ENCODE measurements at places on chromosomes 1 and 21.

DNA sequence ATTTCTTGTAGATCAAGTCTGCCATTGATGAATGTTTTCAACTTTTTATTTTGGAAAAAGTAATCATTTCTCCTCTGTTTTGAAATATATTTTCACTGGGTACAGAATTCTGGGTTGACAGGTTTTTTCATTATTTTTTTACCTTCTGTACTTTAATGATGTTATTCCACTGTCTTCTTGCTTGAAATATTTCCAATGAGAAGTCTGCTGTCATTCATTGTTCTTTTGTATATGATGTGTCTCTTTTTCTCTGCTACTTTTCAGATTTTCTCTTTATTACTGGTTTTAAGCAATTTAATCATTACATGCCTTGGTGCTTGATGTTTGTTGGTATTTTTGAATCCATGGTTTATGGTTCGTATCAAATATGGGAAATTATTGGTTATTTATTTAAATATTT is 22.4 kb upstream of the FOXO6 start:
- DNase-seq: no peak

DNA sequence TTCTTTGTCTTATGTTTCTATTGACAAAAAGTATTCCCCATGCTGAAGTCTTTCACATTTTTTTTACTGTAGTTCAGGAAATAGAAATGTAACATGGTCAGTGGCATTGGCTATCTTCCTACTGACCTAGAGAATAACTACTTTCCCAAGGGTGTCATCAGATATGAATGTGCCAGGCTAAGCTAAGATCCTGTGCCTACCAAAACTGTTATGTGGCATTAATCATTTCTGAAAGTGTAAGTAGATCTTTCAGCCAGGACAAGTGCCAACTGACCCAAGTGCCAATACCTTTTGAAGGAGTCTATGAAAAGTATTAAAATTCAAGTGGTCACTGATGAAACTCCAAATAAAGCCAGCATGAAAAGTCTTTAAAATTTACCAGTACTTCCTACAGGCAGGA is 165.3 kb downstream of the TNFSF18 start:
- DNase-seq: no peak

GRCh38 chr1:159686599-159687299 is 27.6 kb downstream of the CRP start:
- DNase-seq: no peak

- DNase-seq: no peak
Measured at GRCh38 chr1:153217212-153217611, at the start of gene PRR9. TSS of gene PRR9 (plus strand) at chr1:153217584. CDS start at chr1:153218145, 561 bp downstream.

DNA sequence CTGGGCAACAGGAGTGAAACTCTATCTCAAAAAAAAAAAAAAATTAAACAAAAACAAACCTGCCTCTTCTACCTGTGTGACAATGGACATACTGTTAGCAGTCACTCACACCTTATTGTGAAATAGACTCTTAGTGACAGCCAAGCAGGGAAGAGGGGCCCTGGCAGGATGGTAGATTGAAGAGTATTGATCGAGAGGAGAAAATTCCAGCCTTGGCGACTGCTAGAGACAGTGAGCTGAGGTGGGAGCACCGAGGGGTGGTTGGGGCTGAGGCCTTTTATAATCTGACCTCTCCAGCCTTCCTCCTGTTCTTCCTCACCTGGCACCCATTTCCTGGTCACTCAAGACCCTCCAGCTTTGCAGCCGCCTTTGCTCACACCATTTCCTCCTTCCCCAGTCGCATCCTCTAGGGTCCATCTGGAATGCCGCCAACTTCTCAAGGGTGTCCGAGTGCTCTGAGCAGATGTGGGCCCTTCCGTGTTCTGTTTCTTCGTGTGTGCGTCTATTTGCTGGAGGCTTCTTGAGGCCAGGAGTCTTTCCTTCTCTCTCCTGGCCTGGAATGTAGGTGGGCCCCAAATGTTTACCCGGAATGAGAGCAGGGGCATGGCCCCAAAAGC is 196.9 kb upstream of the TMEM51 start:
- DNase-seq: no peak

DNA sequence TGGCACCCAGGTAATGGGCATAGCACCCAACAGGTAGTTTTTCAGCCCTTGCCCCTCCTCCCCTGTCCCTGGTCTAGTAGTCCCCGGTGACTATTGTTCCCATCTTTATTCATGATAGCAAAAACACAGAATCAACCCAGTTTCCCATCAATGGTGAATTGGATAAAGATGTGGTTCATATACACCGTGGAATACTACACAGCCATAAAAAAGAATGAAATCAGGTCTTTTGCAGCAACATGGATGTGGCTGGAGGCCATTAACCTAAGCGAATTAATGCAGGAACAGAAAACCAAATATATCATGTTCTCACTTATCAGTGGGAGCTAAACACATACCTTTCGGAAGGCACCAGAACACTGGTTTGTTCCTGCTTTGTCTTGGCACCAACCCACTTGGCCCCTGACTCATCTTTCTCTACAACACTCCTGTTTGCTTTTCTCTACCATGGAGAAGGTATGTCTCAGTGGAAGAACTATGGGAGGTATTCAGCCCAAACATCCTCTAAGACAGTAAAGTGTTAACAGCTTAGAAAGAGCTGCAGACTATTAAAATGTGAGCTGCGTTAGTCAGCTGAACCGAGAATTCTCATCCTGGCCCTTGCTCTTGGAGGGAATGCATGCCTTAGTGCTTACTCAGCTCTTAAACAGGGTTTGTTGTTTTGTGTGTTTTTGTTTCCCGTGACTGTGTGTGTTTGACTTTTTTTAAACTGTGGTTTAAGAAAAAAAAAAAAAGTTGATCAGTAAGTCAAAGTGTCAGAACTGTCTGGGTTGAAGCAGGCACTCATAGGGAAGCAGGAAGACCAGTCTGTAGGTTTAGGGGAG is 203.0 kb downstream of the TOMM20 start:
- no peak for DNase-seq

GRCh38 chr1:11848373-11848700 is 754 bp upstream of the NPPA start:
- DNase-seq: no peak

GRCh38 chr1:167697667-167698141 is 24.1 kb upstream of the MPZL1 start:
- no peak for DNase-seq
